Fibroblast of mammary gland (primary cell): ENCODE measurements at places on chromosomes 11 and 22.

DNA sequence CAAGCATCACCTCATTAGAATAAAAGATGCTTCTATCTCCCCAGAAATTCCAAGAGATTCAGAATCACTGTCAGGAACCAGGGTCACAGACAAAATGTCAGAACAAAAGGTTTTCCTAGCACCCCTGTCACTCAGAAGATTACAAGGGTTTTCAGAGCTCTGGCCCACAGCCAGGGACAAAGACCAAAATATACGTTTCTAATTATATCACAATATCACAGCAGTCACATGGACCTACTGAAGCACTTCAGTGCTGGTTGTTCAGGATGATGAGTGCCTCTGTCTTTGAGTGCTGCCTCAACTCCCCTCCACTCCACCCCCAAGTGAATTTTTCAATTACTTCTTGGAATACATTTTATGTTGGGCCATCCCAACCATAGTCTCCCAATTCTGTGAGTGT, 21.9 kb upstream of the RTL6 start:
- no peak for DNase-seq

DNA sequence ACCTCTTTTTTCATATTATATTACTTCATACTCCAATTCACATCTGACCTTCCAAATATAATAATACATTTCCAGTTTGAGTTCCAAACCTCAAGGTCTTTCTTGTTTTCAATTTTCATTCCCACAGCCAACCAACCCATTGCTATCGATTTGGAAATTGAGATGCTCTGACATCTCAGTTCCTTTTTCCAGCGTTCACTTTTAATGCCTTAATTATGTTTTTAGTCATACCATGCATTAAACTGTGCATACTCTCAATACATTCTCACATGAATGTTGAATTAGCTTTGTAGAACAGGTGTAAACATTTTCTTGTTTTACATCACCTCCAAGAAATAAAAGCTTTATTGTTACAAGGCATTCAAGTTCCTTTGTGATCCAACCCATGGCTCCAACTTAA, 294.2 kb upstream of the ANO3 start:
- no peak for DNase-seq

DNA sequence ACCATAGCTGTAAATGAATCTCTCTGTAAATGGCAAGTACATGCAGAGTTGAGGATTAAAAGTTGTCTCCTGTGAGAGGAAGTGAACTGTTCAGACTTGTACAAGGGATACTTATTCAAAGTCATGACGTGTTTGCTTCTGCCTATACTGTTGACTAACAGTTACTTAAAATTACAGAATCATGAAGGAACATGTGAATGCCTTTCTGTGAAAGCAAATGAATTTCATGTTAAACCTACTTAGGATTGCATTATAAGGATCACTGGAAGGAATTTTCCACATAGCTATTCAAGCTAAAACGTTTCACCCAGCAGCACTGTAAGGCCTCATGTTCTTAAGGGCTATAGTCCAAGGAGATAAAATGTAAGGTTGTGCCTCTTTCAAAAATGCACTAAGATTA, 93.4 kb upstream of the BIRC3 start:
- no peak for DNase-seq

DNA sequence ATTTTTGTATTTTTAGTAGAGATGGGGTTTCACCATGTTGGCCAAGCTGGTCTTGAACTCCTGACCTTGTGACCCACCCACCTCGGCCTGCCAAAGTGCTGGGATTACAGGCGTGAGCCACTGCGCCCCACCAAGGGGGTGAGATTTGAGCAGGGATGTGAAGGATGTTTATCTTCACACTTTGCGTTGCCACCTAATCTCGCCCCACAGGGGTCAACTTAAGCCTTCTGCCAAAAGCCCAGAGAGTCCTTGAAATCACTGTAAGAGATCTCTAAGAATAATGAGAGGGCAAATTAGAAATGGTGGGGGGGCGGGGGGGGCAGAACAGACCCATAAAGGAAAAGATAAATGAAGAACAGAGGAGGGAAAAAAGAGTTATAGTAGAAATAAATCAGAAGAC, 158.3 kb upstream of the TIMP3 start:
- no peak for DNase-seq

GRCh38 chr11:110491577-110492320, 62.0 kb downstream of the FDX1 start:
- DNase-seq: no peak

- peak; percentile 49 for DNase-seq
Observed at GRCh38 chr11:134229126-134229790, 4.8 kb downstream of the VPS26B start.

- no peak for DNase-seq
Observed at GRCh38 chr22:24181088-24181995, at the start of gene SUSD2. Gene SUSD2, plus strand, starts transcription at chr22:24181487. Its CDS starts 33 bp downstream, at chr22:24181520.

- DNase-seq: no peak
Observed at GRCh38 chr11:9769621-9770020, 105.7 kb downstream of the SWAP70 start.

- no peak for DNase-seq
Observed at GRCh38 chr11:57972013-57972367, 51.7 kb upstream of the OR9Q1 start.

DNA sequence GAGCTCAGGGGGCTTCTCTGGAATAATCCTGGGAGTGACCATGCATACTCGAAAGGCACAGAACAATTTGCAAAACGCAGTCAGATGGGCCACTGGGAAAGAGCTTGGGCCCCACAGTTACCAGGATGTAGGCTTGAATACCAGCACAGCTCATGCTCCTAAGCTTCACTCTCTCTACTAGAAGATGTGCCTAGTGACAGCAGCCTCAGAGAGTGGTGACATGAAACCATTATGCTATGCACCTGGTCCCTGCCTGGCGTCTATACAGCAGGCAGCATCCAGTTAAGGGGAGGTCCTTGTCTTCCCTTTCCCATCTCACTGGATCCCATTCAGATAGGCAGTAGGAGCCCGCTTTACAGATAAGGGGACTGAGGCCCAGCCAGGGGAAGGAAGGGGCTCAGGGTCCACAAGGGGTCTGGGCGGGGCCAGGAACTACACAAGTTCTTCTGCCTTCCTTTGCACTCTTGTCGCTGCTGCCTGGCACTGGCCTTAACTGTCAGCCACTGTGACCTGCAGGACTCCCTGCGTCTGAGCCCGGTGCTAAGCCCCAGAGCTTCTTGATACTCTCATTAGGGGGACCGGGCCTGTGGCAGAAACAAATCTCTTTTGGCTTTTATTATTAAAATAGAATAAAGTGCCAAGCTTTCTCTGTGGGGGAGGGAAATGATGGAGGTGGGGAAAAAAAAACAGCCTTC, 21.2 kb upstream of the RASD2 start:
- no peak for DNase-seq

DNA sequence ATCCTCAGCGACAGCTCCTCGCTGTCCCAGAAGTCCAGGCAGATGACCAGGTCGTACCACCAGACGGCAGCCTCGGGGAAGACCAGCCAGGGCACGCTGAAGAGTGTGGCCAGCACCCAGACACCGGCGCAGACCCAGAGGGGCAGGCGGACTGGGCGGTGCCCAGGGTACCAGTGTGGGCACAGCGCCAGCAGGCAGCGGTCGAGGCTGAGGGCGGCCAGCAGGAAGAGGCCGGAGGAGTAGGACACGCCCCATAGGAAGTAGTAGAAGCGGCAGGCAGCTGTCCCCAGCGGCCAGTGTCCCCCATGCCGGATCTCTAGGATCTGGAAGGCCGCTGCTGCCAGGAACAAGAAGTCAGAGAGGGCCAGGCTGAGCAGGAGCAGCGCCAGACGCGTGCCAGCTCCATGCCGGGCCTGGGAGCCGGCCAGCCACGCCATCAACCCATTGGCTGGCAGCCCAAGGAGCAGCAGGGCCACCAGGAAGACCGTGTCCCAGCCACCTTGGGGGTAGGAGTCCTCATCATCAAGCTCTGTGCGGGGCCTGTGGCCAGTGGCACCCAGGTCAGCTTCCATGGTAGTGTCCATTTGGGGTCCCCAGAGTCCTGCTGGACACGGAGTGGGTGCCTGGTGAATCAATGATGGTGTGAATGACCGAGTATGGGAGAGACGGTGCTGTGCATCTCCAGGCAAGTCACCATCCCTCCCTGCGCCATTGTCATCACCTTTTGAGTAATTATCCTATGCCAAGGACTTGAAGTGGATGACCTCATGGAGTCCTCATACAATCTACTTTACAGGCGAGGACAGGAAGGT, at the start of gene GPR152:
Gene GPR152 (minus strand): TSS at position 589 of the 812 bp plus-strand sequence. CDS start 5 bp downstream, at position 584.
- DNase-seq: no peak
